Smooth muscle cell of trachea (primary cell): ENCODE measurements at places on chromosomes 12 and 14. TPM values are rescaled to one million over a fixed set of nuclear protein-coding genes. Genes with fewer than 3 reads are reported as not detected.

The TSHR gene
- total RNA-seq: 0.33 TPM in 1 of 2 replicates, not detected in the other

The ALX1 gene
- total RNA-seq: under 0.01 TPM in 1 of 2 replicates, not detected in the other

The AMHR2 gene
- total RNA-seq: not detected in 2 replicates

The POTEM gene
- total RNA-seq: not detected in 2 replicates

The DTX1 gene
- 0.83 TPM in 1 of 2 replicates, not detected in the other for total RNA-seq

The OR6C6 gene
- not detected in 2 replicates for total RNA-seq

The AACS gene
- total RNA-seq: 26.1 and 31.4 TPM in 2 replicates
